ENCODE measurements at places on chromosomes 6 and 20.
A peak's percentile ranks its signal among the peaks of the same experiment; 100 is the strongest.

GRCh38 chr6:30061092-30061857 lies at the start of gene POLR1H:
POLR1H (plus strand) TSS chr6:30061265; CDS start chr6:30061525, 260 bp downstream.
- DNase-seq, result peak; percentile 73

DNA sequence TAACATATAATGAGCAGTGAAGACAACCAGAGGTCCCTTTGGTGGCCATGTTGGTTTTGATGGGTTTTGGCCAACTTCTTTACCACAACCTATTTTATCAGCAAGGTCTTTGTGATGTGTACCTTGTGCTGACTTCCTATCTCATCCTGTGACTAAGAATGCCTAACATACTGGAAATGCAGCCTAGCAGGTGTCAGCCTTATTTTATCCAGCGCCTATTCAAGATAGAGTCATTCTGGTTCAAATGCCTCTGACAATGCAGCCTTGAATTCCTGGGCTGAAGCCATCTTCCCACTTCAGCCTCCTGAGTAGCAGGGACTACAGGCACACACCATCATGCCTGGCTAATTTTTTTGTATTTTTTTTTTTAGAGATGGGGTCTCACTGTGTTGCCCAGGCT lies 7.8 kb upstream of the TRIM38 start:
- no peak for DNase-seq

DNA sequence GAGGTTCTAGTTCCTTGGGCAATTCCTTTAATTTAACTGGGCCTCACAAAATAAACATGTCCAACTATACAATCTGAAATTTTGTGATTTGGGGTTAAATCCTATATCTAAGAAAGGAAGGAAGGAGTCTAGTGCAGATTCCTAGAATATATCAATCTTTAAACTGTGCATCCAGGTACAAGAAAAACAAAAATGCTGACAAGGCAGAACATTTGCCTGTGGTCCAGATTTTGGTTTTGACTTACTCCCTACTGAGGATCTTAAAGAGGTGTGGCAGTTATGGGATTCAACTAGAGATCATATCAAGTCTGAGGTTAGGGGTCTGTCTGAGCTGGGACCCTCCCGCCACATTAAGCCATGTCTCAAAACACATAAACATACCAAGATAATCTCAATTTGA lies 17.7 kb upstream of the COX7A2 start:
- DNase-seq, result no peak

DNA sequence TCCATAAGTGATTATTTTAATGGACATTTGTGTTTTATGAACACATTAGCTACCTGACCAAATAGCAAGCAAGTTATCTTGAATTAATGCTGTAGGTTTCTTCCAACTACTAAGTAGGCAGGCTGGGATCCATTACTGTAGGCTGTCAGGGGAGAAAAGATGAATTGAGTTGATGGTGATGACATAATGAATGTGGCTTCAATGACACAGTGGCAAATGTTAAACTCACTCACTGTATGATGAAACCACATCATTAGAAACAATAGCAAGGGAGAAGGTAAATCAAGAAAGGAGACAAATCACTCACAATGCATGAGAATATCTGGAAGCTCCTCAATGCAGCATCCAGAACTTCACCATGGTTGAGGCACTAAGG lies 529.7 kb upstream of the CITED2 start:
- no peak for DNase-seq

GRCh38 chr6:20724443-20725190 lies 190.4 kb downstream of the CDKAL1 start:
- no peak for DNase-seq

- no peak for DNase-seq
Measured at GRCh38 chr20:7985916-7986315, 33.6 kb downstream of the TMX4 start.

GRCh38 chr6:68978411-68978810 lies 343.3 kb downstream of the ADGRB3 start:
- no peak for DNase-seq

DNA sequence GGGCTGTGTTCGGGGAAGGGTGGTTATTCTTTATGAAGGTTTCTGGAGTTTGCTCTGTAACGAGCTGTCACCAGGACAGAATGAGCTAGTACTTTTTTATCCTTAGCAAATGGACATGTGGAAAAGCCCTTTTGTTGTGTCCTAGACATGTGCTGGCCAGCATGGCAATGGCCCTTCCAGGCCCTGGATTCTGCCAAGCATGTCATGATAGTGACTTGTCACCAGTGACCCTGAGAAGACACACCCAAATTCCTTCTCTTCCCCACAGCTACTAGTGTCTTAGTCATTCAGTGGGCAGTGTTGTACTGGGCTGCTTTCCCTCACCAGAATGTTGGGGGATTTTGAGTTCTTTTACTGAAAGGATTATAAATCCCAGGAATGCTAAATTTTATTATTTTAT lies 74.0 kb upstream of the XRN2 start:
- no peak for DNase-seq

- DNase-seq, result no peak
Measured at GRCh38 chr20:37904845-37905373, 2.0 kb downstream of the VSTM2L start.
